ENCODE measurements at places on chromosomes 3 and 15.

- no peak for DNase-seq
These were observed 22.1 kb upstream of the DET1 start for GRCh38 chr15:88568589-88568988.

DNA sequence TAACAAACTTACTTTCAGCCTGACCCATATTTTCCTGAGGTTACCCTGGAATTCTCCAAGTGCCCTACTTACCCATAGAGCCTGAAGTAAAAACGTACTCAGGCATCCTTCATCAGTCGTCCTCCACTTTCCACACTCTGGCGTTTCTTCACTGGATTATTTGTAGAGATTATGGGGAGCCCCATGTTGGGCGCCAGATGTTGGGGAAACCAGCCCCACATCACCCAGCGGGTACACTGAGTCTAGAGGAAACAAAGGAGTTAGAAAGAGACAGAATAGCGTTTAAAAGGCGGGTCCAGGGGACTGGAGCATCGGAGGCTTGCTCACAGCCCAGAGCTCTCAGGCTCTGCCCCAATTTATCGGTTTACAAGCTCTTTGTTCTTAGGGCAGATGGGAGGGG is 9.7 kb upstream of the SLC28A2 start:
- DNase-seq: no peak

GRCh38 chr3:191424881-191425280 is 36.1 kb upstream of the PYDC2 start:
- DNase-seq: no peak

DNA sequence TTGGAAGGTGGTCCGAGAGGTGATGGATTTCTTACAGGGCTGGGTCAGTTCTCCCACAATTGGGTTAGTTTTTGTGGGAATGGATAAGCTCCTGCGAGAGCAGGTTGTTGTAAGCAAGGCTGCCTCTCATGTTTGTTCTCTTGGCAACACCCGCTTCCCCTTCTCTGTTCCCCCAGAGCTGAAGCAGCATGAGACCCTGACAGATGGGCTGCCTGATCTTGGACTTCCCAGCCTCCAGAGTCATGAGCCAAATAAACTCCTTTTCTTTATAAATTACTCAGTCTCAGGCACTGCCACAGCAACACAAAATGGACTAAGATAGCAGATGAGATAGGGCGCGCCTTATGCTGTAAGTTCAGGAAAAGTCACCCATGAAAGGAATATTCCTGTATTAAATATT is 38.7 kb downstream of the NIPA2 start:
- DNase-seq: no peak

GRCh38 chr3:33004961-33005360 is 53.5 kb downstream of the CCR4 start:
- no peak for DNase-seq

GRCh38 chr3:99468918-99469317 is 169.5 kb upstream of the COL8A1 start:
- no peak for DNase-seq

- no peak for DNase-seq
These were observed 130.2 kb downstream of the IL1RAP start for GRCh38 chr3:190644035-190644434.

- DNase-seq: peak; percentile 89
These were observed 12.1 kb upstream of the CNBP start for GRCh38 chr3:129195731-129196256.

GRCh38 chr3:142087676-142088075 is 61.7 kb downstream of the TFDP2 start:
- no peak for DNase-seq

DNA sequence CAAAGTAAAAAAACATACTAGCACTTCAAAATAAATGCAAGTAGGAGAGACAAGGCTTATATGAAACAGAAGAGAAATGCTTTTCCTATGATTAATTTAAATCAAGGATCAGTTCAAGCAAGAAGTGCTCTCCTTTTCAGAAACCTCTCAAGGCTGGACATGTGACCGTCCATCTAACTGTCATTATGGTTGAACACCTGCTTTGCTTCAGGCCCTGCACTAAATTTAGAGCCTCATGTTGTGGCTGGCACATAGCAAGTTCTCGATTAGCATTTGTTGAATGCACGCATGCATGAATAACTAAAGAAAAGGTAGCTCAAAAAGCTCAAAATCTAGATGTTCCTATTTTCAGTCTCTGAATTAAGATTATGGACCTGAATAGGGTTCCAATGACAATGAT is 82.0 kb downstream of the SV2B start:
- DNase-seq: no peak

GRCh38 chr3:122263058-122263457 is 62.0 kb upstream of the CSTA start:
- DNase-seq: no peak

GRCh38 chr3:141280086-141280485 is 48.5 kb downstream of the PXYLP1 start:
- DNase-seq: peak; percentile 79

- DNase-seq: no peak
These were observed 386.7 kb downstream of the RSL24D1 start for GRCh38 chr15:54810031-54810430.

GRCh38 chr3:118436697-118437262 is 597.9 kb downstream of the IGSF11 start:
- DNase-seq: no peak

- no peak for DNase-seq
These were observed 40.9 kb downstream of the UACA start for GRCh38 chr15:70722266-70723121.

DNA sequence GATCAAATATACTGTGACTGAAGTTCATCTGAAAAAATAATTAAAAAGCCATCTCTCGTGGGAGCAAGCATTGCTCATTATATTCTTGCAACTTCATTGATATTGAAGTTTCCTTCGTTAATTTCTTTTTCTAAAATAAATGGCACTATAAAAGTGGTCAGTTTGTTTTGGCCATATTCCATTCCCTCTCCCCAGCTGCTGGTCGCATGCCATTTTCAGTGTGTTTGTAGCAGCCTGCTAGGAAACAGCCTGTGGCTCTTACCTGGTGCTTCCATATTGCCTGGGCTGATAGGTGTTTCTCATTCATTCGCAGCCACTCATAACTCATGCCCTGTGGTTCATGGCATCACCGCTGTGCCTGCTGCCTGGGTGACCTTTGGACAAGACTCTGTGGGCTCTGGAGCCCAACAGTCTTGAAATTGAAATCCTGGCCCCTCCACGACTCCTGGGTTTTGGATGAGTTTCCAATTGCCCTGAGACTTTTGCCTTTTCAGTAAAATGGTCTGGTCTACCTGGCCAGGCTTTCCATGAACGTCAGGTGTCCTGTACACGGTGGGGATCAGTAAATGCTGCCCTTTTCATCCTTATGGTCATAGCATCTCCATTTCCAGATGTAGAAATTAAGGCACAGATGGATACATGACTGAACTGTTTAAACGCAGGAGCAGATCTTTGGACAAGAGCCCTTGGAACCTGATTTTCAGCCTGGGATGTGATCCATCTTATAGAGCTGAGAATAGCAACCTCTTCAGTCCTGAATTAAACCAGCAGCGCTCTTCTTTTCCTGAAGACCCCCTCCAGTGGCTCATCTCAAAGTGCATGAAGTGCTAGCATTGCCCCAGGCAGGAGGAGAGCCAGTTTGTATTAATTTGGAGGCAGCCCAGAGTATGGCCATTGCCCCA is 69.4 kb downstream of the SLCO3A1 start:
- no peak for DNase-seq

DNA sequence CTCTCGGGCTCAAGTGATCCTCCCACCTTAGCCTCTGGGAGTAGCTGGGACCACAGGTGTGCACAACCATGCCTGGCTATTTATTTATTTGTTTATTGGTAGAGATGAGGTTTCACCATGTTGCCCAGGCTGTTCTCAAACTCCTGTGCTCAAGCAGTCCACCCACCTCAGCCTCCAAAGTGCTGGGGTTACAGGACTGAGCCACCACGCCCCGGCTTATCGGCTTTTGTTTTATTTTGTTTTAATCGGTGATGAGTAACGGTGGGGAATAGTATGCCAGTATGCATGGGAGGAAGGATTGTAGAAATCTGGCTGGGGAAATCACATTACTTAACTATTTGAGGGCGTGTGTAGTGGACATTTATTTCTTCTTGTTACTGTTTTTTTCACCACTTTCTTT is 451.0 kb upstream of the GOLIM4 start:
- DNase-seq: no peak

DNA sequence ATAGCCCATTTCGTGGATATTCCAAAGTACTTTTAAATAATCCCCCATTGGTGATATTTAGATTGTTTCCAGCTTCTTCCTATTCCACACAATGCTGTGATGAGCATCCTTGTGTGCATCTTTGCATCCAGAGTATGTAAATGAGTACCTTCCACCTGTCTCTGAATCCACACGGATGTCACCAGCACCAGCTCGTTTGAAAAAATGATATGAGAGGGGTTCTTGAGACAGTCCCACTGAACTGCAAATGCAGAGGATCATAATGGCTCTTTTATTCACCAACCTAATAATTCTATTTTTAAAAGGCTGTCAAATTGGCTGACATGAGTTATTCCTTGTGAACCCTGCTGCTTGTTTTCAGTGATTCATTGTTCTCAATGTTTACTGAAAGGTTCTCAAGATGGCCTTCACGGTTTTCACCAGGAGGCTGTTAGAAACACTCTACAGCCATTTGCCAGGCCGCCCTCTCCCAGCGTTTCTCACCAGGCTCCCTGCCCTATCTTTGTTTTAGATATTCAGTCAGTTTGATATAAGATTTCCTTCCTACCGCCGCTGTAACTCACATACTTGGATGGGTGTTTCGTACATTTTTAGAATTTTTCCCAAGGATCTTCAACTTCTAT is 96.7 kb upstream of the PTPRG start:
- no peak for DNase-seq

DNA sequence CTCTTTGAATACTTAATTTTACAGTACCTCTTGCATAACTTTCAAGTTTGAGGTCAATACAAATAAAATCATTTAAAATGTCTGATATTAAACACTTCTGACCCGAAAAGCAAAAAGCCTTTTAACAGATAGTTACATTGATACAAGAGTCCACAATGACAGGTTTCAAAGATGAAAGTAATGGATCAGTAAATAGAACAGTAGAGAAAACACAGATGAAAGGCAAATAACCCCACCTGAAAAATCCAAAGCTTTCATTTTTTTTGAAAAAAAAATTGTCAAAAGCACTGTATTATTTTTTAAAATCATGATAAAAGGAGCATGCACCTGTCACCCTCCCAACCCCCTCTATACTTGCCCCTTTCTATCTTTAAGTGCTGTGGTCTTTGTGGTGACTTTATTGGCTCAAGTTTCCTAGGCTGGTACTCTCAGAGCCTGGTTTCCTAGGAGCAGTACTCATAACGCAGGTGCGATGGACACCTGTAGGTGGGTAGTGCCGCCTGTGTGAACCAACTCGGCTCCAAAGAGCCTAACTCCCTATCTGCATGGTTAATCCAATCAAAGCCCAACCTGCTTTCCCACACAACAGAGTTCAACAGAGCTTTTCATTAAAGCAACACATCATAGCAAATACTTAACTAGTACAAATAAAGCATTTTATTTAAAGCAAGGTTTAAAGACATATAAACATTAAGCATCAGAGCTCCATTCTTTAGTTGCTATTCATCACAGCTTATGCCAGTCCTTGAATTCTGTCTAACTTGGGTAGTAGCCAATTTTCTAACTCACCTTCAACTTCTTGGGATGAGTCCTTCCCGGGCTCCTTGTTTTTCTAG is 32.2 kb downstream of the LIPC start:
- no peak for DNase-seq

DNA sequence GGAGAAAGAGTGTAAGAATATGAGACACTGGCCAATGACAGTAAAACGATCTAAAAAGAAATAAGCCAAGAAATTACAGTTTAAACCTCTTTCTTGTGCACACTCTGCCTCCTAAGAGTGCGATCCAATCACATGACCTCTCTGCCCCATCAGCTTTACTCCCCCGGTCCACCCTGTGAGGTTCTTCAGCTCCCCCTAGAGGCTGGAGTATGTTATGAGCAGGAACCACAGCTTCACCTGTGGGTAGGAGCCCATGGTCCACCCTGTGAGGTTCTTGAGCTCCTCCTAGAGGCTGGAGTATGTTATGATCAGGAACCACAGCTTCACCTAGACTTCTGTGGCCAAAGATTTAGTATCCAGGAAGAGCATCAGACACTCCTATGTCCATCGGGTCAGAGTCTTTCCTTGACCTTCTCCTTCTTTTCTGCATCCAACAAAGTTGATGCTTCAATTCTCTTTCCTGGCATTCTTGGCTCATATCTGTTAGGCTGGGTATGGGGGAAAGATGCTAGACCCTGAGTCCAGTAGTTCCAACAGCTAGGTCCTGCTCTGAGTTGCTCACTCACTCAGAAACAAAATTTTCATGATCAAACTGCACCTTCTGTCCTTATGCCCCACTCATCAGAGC is 164.0 kb downstream of the MINAR1 start:
- no peak for DNase-seq

DNA sequence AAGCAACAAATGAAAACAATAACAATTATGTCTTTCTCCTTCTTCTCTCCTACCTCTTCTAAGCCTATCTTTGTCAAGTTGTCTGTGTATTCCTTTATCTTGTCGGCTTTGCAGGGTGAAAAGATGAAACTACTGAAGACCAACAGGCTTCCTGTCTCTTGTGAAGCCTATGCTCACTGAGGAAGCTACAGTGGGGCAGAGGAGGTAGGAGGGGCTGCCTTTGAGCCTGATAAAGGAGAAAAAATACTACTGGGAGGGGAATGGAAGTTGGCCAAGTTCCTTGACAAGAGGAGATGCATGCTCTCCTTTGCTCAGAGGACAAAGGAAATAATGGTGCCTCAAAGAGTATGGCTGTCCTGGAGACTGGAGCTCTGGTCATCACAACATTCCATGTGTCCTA is 92.0 kb downstream of the IGSF11 start:
- no peak for DNase-seq

- no peak for DNase-seq
These were observed 52.7 kb downstream of the MITF start for GRCh38 chr3:69791919-69792399.

DNA sequence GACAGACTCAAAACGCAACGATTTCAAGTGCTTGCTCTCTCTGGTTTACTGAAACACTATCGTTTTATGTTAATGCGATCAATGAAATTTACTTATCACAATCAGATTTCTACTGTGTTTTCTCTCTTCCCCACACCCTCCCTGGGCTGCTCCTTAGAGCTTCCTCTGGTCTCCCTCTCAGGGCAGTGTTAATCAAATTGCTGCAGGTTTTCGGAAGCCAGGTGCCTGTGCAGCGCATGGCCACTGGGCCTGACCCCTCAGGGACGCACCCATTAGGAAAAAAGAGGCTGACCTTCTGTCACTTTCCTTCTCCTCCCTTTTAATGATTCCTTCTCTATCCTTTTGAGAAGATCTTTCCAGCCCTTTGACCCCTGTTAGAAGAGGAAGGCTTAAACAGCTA is 134.5 kb upstream of the ONECUT1 start:
- DNase-seq: no peak

GRCh38 chr3:105364128-105364527 is 2.6 kb upstream of the ALCAM start:
- no peak for DNase-seq

- DNase-seq: no peak
These were observed 42.9 kb downstream of the IGSF11 start for GRCh38 chr3:118991775-118992174.

- no peak for DNase-seq
These were observed 13.4 kb downstream of the TRA2B start for GRCh38 chr3:185924375-185924774.

GRCh38 chr3:62361261-62361660 is 12.1 kb downstream of the FEZF2 start:
- no peak for DNase-seq

- no peak for DNase-seq
These were observed 198.4 kb upstream of the ZNF717 start for GRCh38 chr3:75983609-75984290.
